ENCODE measurements at places on chromosomes 5 and 9.

- DNase-seq = no peak
These were observed 154.2 kb downstream of the FOCAD start for GRCh38 chr9:20838218-20838617.

GRCh38 chr9:34560599-34561214 is 28.8 kb downstream of the CNTFR start:
- DNase-seq = no peak

GRCh38 chr9:102445181-102445747 is 549.9 kb upstream of the CYLC2 start:
- no peak for DNase-seq

DNA sequence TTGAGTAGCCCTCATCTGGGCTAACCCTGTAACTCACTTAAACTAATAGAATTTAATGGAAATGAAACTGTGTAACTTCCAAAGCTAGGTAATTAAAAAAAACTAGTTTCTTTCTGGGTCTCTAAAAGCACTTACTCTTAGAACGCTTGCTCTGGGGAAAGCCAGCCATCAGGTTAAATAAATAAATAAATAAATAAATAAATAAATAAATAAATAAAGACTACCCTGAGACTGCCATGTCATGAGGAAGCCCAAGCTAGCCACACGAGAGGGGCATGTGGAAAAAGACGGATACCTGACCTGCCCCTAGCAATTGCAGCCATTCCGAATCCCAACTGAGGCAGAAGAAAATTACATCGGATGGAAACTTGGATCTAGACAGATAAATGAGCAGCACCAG is 51.3 kb upstream of the FER start:
- DNase-seq = no peak

DNA sequence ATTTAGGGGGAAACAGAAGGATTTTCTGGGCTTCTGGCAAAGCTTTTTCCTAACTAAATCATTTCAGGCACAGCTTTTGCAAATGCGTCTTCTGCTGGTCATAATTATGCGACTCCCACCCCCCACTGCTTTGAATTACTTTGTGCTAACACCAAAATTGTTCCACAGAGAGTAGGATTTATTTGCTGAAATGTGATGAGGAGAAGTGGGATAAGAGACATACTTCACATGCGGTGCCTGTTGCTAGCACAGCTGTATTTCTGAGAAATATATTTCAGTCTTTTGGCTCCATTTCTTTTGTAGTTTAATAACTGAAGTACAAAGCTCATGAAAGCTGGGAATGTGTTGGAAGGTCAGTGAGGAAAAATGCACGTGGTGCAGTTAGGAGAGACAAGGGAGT is 83.2 kb upstream of the TAS2R1 start:
- DNase-seq = no peak

DNA sequence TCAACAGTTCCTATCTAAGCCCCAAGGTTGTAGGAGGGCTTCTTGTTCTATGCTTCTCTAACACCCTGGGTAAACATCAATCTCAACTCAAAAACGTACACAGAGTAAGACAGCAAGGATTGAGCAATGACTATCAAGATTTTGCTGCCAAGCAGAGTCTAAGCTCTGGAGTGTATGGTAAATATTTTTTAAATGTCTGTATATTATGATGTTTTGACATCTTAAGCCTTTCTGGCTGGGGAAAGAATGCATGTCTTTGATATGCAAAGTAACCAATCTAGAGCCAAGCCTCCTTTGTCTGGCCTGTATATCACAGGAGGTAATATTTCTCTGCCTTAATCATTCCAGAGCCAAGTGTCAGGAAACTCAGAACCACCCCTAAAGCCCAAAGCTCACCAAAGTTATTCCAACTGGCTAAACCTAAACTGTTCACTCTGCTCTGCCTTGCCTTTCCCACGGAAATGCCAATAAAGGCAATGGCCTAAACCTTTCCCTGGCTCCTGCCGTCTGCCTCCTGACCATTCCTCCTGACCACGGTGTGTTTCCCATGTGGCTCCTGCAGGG is 45.2 kb downstream of the YIPF5 start:
- no peak for DNase-seq

DNA sequence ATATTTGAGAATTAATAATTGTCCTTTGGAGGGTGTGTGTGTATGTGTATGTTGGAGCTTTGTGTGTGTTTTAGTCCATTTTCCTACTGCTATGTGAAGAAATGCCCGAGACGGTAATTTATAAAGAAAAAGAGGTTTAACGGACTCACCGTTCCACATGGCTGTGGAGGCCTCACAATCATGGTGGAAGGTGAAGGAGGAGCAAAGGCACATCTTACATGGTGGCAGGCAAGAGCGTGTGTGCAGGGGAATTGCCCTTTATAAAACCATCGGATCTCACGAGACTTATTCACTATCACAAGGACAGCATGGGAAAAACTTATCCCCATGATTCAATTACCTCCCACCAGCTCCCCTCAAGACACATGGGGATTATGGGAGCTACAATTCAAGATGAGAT is 44.1 kb downstream of the TMC1 start:
- no peak for DNase-seq

GRCh38 chr5:105934171-105934570 is 1736.6 kb downstream of the EFNA5 start:
- no peak for DNase-seq

DNA sequence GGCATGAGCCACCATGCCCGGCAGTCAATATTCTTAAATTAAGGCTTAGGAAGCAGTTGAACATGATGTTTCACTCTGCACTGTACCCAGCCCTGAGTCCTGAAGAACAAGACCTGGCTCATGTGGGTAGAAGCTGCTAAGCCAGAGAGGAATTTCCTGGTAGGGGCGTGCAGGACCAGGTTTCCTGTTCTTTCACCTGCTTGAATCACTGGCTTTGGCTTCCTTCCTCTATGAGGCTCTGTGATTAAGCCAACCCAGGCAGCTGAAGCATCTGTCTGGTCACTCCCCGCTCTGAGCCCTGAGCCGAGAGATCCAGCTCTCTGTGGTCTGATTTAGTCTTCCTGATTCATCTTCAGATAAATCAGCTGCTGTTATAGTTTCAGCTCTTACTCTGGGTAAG is 29.1 kb downstream of the CFAP77 start:
- no peak for DNase-seq

- no peak for DNase-seq
These were observed 20.6 kb downstream of the EDIL3 start for GRCh38 chr5:84364043-84364442.

DNA sequence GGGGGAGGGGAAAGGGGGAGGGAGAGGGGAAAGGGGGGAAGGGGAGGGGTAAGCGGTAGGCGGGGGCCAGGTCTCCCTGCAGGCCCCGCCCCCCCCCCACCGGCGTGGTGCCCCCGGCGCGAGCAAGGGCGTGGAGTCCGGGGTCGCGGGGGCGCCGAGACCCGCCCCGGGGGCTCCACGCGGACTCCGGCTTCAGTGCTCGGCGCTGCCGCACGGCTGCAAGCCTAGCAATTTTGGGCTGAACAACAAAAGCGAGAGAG is 10.8 kb downstream of the C9orf50 start:
- DNase-seq = no peak

GRCh38 chr5:134889335-134889734 is 15.2 kb downstream of the TXNDC15 start:
- DNase-seq = no peak

DNA sequence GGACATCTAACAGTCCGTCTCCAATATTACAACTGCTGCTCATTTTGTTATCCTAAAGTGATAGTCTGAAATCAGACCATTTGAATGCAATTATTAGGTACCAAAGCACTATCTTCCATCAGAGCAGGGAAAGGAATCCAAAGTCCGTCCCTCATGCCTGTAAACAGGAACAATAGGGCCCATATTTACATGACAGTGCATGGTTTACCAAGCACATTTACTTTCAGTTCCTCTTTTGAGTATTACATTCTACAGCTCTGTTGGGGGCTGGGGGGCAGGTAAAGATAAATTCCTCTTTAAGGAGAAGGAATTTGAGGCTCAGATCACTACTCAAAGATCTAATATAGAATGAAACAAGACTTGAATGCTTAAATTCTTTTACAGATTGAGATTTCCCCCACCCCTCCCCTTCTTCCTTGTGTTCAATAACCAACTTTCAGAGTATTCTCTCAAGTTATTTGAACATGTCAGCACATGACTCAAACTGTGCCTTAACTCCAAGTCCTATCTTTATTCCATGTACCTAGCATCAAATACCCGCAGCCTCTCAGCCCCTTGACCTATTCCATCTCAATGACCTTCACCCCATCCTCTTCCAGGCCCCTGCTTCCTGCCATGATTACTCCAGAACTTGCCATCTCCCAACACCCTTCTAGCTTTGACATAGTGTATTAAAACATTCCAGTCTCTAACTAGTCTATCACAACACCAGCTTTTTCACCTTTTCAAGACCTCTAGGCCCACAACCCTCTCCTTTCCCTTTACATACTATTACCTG is 71.0 kb downstream of the BRINP1 start:
- DNase-seq = no peak

DNA sequence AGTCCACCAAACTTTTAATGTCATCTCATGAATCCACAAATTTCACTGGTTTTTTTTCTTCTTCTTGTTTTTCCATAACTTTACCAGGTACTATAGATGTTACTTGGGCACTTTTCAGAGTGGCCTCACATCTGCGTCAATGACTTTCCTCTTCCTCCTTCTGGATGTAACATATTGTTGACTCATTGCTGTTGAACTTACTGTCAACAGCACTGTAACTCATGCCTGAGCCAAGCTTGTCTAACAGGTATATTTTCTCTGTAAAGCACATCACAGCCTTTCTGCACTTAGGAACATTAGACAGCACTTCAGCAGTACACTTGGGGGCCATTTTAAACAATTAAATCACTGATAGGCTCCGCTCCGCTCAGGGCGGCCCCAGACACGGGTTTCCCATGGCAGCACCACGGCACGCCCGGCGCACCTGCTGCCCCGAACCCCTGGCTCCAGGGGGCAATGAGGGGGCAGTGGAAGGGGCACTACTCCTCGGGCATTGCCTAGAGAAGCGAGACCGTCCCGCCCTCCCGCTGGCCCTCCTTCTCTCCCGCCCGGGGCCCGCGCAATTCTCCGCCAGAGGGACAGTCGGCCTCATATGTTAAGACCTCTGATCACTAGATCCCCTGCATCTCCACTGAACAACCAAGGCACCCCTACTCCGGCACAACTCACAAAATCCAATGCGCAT is 41.9 kb upstream of the SPATA31C2 start:
- DNase-seq = no peak

- DNase-seq = no peak
These were observed 354.0 kb upstream of the CLINT1 start for GRCh38 chr5:158212917-158213316.

DNA sequence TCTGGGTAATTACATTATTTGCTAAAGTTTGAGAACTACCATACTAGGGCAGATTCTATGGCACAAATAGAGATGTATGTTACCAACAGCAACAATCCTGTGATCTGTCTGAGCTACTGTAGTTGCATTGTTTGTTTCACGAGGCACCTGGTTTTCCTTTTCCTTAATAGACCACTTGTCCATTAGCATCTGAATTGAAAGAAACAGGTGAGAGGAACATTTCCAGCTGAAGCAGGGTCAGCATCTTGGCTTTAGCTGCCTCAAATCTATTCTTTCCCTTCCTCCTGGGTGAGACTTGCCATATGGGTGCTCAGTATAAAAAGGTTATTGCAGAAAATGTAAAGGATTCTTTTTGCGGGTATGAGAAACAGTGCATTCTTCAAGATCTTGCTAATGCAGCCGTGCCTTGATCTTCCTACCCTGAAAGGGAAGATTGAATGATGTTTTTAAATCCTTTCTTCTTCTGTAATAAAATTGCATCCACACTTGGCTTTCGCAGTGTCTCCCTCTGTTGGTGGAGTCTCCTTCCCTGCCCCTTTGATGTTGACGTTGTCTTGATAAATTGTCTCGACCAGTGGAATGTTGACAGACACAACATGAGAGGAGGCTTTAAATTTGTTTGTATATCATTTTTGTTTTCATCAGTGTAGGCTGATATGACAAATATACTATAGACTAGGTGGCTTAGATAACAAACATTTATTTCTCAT is 118.0 kb upstream of the BRINP1 start:
- DNase-seq = no peak

- no peak for DNase-seq
These were observed 295.5 kb upstream of the CLINT1 start for GRCh38 chr5:158154226-158155005.

DNA sequence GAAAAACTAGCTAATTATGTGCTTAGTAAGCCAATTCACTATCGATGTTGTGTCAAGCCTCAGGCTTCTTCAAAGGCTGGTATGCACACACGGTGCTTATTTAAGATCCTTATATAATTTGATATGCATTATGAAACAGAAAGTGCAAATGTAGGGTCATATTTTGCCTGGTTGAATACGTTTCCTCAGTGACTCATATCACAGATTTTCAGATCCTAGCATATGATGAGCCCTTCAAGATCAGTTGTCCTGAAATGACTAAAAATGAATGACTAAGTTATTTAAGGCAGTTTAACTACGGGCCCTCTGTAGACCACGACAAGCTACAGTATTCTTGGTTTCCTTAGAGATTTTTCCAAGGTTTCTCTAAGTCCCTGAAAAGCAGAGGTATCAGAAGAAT is 778.3 kb downstream of the PRELID2 start:
- DNase-seq = no peak

GRCh38 chr5:74598731-74599130 is 41.8 kb downstream of the ENC1 start:
- DNase-seq = no peak

- DNase-seq = no peak
These were observed 591.0 kb upstream of the DMAC1 start for GRCh38 chr9:8390571-8390970.

DNA sequence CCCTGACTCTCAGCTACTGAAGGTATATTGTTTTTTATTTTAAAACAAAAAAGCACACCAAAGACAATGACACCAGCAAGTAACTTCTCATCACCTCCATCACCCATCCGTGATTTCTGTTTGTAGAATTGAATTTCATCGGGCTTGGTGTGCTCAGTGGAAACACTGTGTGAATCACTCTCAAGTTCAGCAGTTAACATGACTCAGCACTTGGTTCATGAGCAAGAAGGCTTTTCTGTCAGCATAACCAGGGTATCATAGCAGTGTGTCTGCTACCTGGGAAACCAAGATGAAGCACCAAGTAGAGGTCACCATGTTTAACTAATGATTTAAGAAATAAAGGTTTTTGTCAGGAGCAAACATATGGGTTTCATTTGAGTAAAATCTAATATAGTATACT is 123.7 kb downstream of the INSYN2B start:
- no peak for DNase-seq

DNA sequence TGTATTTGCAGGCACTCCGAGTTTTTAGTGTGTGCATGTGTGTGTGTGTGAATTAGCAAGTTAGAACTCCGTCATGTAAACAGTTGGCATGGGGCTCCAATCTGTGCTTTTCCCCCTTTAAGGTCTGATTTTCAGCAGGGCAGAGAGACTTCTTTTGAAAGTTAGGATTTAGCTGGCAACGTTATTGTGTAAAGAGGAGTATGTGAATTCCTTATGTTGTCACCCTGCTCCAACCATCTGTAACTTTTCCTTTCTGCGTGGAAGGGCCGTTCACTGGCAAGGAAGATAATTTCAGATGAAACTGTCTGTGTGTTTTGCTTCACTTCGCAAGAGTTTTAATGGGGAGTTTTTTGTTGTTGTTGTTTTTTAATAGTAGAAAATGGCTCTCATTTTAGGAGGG is 332 bp downstream of the SGCD start:
- DNase-seq = no peak

Data from cerebellar nuclear complex (tissue), 1 donor.